ENCODE measurements at places on chromosomes 6 and 20.

DNA sequence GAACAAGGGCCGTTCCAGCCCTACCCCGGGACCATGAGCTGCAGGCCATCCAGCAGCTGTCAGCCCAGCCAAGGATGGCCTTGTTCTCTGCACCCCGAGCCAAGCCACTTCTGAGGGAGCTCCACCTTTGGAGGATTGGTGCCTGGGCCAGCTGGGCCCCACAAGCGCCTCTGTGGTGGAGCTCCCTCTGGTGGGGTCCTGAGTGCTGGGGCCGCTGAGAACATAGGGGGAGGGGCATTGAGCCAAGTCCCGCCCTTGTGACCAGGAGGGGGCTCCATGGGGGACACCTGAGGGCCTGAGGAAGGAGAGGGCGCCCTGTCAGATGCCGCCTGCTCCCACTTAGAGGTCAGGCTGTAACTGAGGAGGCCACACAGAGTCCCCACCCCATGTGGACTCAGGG, 43.2 kb downstream of the YTHDF1 start:
- no peak for DNase-seq

DNA sequence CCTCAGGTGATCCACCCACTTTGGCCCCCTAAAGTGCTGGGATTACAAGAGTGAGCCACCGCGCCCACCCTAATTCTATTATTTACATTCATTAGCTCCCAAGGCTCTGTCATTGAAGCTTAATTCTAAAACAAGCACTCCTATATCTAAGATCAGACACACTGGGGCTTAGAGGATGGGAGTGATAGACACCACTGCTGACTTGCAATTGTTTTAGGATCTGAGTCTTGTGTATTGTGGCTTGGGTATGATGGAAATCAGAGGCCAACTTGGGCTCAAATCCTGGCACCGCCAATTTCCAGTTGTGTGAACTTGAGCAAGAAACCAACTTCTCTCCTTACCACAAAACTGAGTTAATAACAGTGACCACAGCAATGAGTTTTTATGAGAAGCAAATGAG, 34.7 kb downstream of the MTRES1 start:
- DNase-seq: no peak

DNA sequence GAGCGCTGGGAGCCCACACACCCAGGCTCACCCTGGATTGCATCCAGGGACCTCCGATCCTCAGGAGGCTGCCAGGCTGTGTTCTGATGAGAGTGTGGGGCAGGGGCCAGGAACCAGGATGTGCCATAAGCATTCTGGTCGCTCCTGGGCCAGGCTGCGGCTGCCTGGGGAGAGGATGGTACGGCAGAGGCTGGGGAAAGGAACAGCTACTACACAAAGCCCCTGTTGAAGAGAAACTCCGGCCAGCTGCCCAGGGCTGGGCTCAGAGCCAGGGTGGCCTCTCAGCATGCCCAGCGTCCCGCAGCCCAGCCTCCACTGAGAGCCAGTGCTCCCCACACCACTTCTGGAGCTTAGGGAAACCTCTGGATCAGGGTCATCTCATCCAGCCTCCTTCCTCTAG, 21.7 kb upstream of the OCSTAMP start:
- DNase-seq: no peak

DNA sequence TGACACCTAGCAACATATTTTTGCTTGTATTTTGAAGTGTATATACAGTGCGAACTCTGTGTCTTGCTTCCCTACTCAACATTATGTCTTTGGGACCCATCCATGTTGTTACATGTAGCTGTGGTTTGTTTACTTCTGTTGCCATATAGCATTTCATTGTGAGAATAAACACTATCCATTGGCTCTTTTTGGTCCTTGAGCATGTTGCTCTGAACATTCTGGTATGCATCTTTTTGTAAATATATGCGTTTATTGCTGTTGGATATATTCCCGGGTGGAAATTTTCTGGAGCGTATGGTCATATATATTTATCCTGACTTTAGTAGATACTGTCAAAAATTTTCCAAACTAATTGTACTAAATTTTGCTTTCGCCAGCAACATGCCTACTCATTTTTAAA, 222.5 kb upstream of the SPTLC3 start:
- no peak for DNase-seq

GRCh38 chr6:130434174-130434873, 68.5 kb downstream of the TMEM200A start:
- no peak for DNase-seq

DNA sequence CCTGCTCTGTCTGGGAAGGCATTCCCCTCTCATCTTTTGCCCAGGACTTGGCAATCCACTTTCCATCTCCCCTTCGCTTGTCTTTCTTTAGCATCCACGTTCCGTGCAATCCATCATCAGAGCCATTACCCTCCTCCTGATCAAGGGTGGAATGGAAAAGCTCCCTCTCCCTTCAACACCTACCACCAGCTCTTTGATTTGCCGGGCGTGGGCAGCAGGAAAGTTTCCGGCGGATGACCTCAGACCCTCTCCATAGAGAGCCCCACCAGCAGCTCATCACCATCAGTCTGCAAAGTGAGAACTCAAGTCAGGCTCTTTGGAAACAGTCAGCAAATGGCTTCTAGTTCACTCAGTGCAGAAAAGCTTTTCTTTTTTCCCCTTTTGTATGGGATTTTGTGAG, 76.2 kb downstream of the TSHZ2 start:
- no peak for DNase-seq

GRCh38 chr6:35736253-35736894, 458 bp upstream of the ARMC12 start:
- peak; percentile 68 for DNase-seq

DNA sequence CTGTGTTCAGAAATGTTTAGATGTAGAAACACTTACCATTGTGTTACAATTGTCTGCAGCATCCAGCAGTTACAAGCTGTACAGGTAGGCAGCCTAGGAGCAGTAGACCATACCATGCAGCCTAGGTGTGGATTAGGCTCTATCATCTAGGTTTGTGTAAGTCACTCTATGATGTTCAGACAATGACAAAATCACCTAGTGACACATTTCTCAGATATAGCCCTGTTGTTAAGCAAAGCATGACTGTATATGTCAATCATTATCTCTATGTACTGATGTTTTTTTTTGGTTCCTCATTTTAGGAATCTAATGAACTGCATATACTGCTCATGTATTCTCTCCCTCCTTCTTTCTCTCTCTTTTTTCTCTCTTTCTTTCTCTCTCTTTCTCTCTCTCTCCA, 22.2 kb downstream of the CST8 start:
- DNase-seq: no peak

GRCh38 chr20:7029019-7029418, 261.5 kb downstream of the BMP2 start:
- DNase-seq: no peak

DNA sequence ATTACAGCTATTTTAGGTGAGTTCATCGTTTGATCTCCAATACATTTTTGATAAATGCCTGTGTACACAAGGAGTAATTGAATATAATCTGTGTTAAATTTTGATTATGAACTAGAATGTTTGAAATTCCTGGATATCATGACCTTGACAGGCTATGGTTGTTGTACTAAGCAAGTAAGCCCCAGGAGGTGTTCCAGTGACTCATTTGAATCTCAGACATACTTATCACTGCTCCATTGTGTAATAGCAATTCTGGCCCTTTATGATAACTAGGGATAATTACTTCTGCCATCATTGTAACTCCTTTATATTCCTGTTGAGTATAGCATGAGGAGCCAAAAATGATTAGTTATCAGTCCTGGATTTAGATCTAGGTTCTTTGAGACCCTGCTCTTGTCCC, 1424.6 kb upstream of the ADGRB3 start:
- DNase-seq: no peak

- no peak for DNase-seq
Measured at GRCh38 chr20:13684566-13685222, 46.0 kb upstream of the TASP1 start.

GRCh38 chr6:106126482-106126881, 40.3 kb downstream of the PRDM1 start:
- DNase-seq: no peak

DNA sequence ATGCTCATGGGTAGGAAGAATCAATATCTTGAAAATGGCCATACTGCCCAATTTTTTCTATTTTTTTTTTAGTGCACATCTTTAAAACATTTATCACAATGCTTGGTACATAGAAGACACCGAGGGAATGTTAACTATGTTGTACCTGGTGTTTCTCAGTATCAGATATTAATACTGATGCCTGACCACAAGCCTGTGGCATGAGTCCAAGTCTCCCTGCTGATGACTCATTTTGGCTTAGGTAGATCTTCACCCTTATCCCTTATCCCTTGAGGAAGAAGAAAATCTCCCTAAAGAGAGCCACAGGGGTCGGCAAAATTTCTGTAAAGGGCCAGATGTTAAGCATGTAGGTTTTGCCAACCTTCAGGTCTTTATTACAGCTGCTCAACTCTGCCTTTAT, 14.5 kb downstream of the CD109 start:
- no peak for DNase-seq

DNA sequence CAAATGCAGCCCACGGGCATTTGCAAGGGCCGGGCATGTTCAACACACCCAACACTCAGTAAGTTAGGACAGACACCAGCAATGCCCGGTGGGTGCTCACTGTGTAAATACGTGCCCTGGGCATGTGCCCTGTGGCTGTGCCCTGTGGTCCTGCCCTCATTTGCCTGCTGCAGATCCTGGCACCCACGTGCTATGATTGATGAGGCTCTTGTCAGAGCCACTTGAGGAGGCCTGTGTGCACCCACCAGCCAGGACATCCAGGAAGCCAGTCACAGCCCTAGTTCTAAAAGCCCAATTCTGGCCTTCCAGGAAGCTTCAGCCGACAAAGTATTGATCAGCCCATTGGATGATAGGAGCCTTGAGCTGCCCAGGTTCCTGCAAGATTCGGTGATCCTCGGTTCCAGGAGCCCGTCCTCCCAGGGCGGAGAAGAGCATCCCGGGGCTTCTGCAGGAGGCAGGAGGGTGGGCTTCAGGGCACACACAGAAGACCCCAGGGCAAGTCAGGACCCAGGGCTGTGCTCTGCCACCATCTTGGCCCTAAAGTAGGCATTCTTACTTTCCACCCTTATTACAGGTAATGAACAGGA, 223.9 kb downstream of the PREX1 start:
- no peak for DNase-seq

- DNase-seq: no peak
Measured at GRCh38 chr20:23515250-23515939, 24.5 kb downstream of the CST8 start.

GRCh38 chr6:123632641-123633040, 4.1 kb downstream of the TRDN start:
- no peak for DNase-seq

- DNase-seq: no peak
Measured at GRCh38 chr20:34755367-34755766, 51.2 kb downstream of the TP53INP2 start.

DNA sequence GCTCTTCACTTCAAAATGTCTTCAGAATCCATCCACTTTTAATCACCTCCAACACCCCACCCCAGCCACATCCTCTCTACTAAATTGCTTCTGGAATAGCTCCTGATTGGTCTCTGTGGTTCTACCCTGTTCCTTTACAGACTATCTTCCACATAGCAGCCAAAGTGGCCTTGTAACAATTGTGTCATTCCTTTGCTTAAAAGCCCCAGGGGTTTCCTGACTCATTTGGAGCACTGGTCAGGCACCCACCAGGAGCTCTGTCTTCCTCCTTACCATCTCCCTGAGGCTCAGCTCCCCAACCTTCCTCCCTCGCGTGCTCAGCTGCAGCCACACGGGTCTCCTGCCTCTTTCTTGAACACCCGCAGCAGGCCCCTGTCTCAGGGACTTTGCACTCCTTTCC, 126.8 kb downstream of the HIVEP1 start:
- DNase-seq: no peak

- DNase-seq: no peak
Measured at GRCh38 chr6:12354499-12354898, 64.3 kb downstream of the EDN1 start.

DNA sequence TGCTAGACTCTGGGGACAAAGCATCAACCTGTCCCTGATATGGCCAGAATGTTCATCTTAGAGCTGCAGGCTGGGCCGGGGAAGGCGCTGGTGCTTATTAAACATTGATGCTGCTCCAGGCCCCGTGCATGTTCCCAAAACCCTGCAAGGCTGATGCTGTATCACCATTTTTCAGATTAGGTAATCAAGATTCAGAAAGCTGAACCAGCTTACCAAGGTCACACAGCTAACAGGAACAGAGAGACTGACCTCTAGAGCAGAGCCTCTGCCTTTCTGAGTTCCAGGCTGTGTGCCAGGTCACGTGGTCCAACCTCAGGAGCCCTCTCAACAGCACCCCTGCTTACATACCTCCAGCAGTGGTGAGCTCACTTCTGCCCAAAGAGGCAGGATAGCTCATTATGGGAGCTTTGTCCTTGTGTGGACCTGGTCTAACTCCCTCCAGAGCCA, 16.1 kb upstream of the VSTM2L start:
- no peak for DNase-seq

DNA sequence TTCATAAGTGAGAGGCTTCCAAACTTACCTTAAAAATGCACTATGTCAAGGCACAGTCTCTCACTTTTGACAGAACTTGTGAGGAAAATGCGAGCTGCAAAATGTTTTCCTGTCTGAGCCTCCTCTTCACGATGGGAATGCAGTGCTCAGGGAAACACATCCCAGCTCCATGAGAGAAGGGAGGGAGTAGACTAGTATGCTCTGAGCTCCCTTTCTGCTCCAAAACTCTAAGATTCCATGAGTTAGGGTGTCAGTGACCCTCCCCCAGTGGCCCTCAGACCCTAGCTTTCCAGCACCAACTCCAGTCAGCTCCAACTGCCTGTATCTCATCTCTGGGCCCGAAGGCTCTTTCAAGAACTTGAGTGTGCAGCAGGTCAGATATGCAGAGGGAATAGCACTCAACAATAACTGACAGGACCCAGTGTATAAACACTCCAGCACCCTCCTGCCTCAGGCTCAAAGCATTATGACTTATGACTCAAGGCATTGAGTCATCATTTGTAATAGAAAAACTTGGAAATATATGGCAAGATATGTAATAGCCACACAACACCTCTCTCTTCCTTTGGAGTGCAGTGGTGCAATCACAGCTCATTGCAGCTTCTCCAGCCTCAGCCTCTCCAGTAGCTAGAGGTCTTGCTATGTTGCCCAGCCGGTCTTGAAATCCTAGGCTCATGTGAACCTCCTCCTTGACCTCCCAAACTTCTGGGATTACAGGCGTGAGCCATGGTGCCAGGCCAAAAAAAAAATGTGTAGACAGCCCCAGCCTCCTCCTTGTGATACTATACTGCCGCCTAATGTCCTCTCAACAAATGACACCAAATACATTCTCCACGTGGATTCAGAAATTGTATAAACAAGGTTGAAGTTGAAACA, 16.7 kb upstream of the ENTPD6 start:
- no peak for DNase-seq

Measured in stimulated activated CD8-positive, alpha-beta memory T cell treated with anti-CD3 and anti-CD28 coated beads, Interleukin-7, amount 100 ng/mL, for 1 hour (primary cell).